Activated CD4-positive, alpha-beta T cell treated with anti-CD3 and anti-CD28 coated beads, Interleukin-2, amount 50 U/mL, for 24 hours (primary cell): ENCODE measurements at places on chromosomes 4 and X.

GRCh38 chrX:30822068-30822681 is 66.9 kb downstream of the TAB3 start:
- DNase-seq, result no peak

GRCh38 chr4:173857828-173858227 is 327.8 kb upstream of the HAND2 start:
- DNase-seq, result no peak

GRCh38 chrX:30521440-30522182 is 56.0 kb downstream of the TASL start:
- DNase-seq, result no peak

GRCh38 chr4:140800666-140801065 is 44.5 kb upstream of the TBC1D9 start:
- no peak for DNase-seq

GRCh38 chrX:139842326-139843185 is 90.3 kb downstream of the ATP11C start:
- no peak for DNase-seq
